ENCODE measurements at places on chromosomes 12 and 14.

GRCh38 chr14:68977180-68977717, 1.9 kb downstream of the ACTN1 start:
- DNase-seq: no peak

DNA sequence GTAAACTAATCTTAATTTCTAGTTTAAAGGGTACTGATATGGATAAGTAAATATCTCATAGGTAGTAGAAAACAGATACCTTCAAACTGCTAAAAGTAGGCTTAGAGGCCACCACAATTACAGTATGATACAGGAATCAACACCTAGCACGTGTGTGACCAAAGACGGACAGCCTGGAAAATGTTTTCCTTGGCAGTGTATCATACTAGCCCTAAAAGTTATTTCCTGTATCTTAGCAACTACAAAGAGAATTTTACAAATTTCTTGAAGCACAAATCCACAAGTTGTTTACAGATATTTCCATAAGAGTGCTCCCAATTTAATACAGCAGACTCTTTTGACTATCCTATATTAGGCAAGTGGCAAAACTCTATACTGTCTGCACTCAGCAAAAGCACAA, 106.0 kb downstream of the ITPR2 start:
- DNase-seq: no peak

DNA sequence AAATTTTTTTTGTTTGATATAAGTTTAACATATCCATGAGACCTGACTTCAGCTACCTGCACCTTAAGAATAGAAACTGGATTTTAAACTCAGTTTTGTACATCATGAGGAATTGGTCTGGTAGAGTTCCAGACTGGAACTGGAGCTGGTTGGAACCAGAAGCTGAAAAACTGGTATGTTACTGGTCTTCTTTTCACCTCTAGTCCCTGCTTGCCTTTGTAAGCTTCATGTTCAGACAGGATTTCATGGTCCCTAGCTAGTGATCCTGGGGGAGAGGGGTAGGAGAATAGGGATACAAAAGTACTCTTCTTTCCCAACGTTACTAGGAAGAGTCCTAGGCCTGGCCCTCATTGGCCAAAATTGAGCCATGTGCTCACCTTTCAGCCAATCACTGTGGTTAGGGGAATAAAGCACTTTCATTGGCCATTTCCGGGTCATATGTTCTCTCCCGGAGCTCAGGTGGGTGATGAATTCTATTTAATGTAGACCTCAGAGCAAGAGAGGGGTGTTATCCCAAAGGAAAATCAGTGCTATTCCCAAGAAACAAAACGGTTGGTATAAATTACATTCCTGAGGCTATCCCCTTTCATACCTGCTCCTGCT, 36.9 kb upstream of the APPL2 start:
- DNase-seq: no peak

DNA sequence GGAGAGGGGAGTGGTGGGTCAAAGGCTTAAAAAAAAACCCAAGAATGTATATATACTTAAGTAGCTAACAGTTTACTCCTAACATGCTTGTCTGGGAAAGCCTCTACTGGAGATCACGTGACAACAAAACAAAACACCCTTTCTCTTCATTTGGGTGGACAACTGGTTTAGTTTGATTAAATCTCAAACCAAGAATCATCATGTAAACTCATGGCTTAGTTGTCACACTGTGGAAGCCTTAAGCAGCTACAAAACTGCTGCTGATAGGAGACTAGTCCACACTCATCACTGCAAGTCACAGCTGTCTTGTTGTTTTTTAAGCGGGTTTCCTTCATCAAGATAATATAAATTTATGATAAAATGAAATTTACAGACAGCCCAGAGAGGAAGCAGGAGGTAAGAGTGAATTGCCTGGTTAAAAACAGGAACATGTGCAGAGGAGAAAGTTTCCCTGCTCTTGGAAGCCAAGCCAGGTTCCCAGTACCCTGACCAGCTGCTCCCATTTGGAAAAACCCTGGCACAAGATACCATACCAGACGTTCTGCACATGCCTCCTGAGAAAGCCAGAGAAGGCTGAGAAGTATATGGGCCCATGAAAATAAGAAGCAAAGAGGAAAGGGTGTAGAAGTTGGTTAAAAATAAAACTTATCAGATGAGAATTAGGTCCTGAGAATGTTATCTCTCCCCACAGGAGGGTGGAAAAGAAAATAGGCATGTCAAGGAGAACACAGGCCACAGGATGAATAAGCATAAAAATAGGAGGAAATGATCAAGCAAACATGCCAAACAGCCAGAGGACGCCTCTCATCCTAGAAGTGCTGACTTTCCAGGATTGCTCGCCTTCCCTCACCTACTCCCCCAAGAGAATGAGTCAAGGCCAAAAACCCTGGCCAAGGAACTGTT, 34.0 kb downstream of the EGLN3 start:
- no peak for DNase-seq

GRCh38 chr14:69922198-69922597, 43.0 kb downstream of the SMOC1 start:
- DNase-seq: no peak

GRCh38 chr12:74770552-74770951, 232.9 kb downstream of the ATXN7L3B start:
- no peak for DNase-seq

- DNase-seq: no peak
Observed at GRCh38 chr12:94614288-94614721, 36.1 kb downstream of the TMCC3 start.

GRCh38 chr14:104425763-104426646, 153.6 kb upstream of the C14orf180 start:
- no peak for DNase-seq

DNA sequence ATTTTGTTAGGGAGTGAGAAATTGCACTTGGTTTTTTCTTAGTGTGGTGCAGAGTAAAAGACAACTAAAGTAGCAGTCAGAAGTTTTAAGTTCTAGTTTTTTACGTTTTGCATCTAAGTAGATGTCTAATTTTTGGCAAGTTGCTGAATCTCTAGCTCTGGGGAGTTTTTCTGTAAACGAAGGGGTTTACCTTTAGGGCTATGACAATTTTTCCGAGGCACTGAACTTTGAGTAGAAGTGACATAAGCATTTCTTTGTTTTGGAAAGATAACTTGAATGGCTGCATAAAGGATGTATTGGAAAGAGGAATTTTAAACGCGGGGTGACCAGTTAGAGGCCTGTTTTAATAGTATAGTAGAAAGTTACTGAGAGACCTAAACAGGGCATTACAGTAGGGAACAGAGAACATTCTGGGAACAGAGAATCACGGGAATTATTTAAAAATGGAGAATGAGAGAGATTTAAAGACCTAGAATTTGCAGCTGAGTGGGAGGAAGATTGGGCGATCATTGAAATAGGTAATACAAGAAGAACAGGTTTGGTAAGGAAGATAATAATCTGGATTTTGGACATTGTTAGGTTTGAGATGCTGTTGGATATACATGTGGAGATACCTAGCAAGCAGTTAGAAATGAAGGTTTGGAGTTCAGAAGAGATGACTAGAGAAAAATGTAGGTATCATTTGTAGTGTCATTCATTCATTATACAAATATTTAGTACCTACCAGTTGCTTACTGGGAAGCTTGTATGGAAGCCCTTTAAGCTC, 1.2 kb downstream of the ZNF410 start:
- no peak for DNase-seq

GRCh38 chr14:64762044-64763034, 58.1 kb downstream of the PLEKHG3 start:
- peak; percentile 12 for DNase-seq

DNA sequence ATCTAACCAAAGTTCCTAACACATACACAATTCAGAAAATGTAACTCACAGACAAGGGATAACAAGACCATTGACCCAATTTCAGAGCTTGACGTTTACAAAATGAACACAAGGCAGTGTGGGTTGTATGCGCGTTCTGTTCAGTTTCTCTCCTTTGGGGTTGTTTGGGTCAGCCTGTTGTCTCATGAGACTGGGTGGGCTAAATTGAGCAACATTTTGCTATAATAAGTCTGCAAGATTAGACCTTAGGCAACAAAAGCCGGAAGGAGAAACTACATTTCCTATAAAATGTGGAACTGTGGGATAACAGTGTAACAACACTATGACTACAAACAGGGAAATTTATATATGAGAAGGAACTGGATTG, 18.8 kb upstream of the LTA4H start:
- no peak for DNase-seq

- DNase-seq: no peak
Observed at GRCh38 chr12:81615026-81615588, 144.0 kb downstream of the PPFIA2 start.

GRCh38 chr12:90677552-90677951, 277.4 kb downstream of the CCER1 start:
- DNase-seq: no peak

DNA sequence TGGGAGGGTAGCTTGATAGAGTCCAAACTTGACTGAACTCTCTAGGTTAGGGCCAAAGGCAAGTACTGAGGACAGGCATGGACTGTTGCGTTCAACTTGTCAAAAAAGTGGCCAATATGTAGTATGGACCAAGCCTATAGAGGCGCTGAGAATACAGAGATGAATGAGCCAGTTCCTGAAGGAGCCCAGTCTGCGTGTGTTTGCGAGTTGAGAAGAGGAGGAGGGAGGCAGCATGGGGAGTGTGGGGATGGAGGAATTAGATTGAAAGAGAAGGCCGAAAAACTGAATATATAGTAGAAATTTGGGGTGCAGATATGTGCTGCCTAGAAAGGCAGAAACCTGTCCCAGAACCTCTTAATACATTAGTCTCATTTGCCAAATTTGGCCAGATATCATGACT, 412.4 kb downstream of the PCNX1 start:
- DNase-seq: no peak

DNA sequence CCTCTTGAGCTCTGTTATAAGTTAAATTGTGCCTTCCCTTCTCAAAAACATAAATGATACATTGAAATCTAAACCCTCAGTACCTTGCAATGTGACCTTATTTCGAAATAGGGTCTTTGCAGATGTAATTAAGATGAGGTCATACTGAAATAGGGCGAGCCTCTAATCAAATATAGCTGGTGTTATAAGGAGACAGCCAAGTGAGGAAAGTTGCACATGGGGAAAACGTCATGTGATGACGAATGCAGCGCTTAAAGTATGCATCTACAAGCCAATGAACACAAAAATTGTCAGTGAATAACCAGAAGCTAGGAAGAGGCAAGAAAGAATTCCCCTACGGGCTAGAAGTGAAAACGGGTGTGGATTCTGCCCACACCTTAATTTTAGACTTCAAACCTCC, 305.2 kb upstream of the FOXG1 start:
- DNase-seq: no peak

GRCh38 chr12:77070382-77070781, 5.0 kb upstream of the E2F7 start:
- no peak for DNase-seq

GRCh38 chr12:47891356-47891755, 13.4 kb downstream of the VDR start:
- DNase-seq: no peak

DNA sequence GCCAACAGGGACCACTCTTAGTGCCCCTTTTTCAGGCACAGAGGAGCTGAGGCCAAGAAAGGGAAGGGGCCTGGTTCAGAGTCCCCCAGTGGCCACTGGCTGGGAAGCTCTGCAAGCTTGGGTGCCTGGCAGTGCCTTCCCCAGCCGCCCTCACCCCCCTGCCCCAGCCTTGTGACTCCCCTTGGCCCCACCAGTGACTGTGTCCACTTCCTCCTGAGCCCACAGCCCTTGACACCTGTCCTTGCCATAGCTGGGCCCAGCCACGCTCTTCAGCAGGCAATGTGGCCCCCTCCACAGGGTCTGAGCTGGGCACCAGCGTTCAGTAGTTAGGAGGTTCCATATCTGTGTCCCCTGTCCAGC, 19.0 kb upstream of the C14orf180 start:
- DNase-seq: no peak

- no peak for DNase-seq
Observed at GRCh38 chr12:83153177-83153576, 466.5 kb downstream of the TMTC2 start.

- DNase-seq: no peak
Observed at GRCh38 chr12:1826867-1827705, 6.7 kb downstream of the LRTM2 start.

GRCh38 chr14:94963051-94963450, 193.1 kb upstream of the GSC start:
- no peak for DNase-seq

DNA sequence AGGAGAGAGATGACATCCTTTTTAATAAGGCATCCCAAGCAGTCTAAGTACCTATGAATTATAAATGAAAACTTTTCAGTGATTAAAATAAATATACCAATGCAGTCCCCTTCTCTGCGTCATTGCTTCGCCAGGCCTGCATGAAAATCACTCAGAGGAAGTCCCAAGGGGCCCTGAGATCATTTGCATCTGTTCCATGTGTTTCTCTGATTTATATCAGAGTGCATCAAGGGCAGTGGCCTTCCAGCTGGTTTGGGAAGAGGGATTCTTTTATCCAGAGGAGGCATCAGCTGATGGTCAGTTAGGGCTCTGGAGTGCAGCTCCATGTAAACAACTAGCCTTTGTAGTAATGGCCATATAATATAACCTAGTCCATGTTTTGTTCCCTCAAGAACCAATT, 210.1 kb downstream of the RGS6 start:
- DNase-seq: no peak

- DNase-seq: no peak
Observed at GRCh38 chr12:59649203-59649602, 53.4 kb downstream of the SLC16A7 start.

DNA sequence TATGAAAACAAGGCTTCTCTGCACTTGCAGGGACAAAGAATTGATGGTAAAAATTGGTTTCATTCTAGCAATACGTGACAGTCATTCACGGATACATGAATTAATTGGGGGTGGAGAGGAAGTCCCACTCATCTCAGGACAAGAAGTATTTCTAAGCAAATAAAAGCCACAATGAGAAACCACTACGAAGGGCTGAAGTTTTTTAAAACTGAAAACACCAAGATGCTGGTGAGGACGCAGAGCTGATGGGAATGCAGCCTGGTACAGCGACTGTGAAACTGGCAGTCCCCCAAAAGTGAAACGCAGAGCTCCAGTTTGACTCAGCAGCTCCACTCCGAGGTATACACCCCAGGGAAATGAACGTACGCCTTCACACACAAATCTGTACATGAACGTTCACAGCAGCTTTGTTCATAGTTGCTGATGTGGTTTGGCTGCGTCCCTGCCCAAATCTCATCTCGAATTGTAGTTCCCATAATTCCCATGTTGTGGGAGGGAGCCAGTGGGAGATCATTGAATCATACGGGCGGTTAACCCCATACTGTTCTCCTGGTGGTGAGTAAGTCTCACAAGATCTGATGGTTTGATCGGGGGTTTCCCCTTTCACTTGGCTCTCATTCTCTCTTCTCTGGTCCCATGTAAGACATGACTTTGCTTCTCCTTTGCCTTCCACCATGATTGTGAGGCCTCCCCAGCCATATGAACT, 89.0 kb downstream of the SCARB1 start:
- DNase-seq: peak; percentile 76

DNA sequence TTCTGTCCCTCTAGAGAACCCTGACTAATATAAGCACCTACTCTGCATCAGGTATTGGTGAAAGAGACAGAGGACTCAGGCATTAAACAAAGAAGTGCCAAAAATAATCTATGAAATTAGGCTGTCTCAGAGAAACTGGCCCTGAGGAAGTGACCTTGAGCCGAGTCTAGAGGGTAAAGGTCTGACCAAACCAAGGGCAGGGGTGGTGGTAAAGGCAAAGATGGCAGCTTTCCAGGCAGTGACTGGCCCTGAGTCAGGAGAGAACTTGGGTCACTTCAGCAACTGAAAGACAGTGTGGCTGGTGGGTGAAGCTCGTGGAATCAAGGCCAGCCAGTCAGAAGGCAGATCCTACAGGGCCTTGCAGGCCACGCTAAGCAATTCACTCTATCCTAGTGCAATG, 30.6 kb downstream of the CDKL1 start:
- DNase-seq: no peak
